Stimulated activated CD8-positive, alpha-beta memory T cell treated with anti-CD3 and anti-CD28 coated beads, Interleukin-4, amount 100 ng/mL, for 24 hours (primary cell): ENCODE measurements at places on chromosomes 3 and 15.

DNA sequence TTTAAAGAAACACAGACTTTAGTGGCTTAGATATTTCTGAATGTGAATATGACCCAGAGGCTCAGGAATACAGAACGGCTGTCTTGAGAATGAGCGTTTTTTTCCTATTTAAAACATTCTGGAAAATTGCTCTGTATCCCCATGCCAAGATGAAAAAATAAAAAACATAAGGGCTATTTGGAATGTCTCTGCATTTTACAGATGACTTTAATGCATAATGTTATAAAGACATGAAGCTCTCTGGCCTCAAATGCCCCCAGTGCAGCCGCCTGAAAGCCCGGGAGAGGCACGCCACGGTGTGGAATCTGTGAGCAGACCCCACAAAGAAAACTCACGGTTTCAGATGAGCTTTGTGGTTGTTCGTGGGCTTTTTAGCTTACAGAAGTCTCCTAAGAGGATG is 322.5 kb upstream of the ICE2 start:
- no peak for DNase-seq

DNA sequence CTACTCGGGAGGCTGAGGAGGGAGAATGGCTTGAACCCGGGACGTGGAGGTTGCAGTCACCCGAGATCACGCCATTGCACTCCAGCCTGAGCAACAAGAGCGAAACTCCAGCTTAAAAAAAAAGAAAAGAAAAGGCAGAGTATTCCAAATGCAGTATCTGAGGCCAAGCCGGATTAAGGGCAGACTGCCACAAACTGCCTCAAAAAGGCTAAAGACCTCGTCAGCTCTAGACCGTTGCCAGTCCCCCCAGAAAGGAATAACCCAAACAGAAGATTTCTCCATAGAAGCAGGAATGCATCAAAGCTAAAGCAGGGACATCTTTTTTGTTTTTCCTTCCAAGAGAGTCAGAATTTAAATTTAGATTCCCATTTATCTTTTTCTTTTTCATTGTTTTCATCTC is 72.9 kb downstream of the TM4SF4 start:
- DNase-seq, result no peak

DNA sequence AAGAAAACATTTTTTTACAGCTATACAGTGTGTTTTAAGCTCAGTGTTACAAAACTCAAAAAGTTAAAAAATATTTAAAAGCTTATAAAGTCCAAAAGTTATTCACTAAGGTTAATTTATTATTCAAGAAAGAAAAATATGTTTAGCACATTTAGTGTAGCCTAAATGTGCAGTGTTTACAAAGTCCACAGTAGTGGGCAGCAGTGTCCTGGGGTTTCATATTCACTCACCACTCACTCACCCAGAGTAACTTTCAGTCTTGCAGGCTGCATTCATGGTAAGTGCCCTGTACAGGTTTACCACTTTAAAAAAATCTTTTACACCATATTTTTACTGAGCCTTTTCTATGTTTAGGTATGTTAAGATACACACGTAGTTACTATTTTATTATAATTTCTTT is 300.2 kb upstream of the TRIM42 start:
- DNase-seq, result no peak

GRCh38 chr15:71768184-71768583 is 42.2 kb upstream of the NR2E3 start:
- no peak for DNase-seq

DNA sequence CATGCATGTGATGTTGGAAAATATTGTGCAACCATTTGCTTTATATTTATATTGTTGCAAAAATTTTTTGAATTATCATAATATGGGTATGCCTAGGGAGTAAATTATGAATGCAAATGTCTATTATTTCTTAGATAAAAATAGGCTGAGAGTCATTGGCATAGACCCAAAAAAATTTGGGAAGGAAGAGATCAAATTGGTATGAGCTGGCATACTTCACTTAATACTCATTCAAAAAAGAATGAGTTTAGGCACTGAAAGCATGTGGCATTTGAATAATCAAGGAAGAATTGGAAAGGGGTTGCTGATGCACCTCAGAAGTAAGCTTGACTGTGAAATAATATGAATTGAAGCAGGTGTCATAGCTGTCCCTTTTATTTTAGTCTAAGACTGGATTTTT is 764.0 kb upstream of the DPPA4 start:
- DNase-seq, result no peak

DNA sequence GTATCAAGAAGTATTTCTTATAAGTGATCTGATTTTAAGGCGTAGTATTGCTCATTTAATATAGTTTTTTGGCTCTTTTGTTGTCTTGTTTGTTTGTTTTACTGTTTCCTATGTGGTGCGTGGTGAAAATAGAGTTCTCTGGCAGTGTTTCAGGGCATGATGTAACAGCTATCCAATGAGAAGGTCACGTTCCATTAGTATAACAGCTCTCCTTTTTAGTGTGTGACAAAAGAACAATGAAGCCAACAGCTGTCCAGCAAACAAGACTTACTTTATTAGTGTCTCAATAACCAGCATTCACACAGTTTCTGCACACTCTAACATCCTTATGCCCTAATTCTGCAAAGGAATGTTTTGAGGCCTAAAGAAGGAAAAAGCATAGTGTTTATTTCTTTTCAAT is 127.9 kb downstream of the SLC25A26 start:
- no peak for DNase-seq

- no peak for DNase-seq
These were observed 53.1 kb upstream of the ADAMTS17 start for GRCh38 chr15:100394736-100395440.

DNA sequence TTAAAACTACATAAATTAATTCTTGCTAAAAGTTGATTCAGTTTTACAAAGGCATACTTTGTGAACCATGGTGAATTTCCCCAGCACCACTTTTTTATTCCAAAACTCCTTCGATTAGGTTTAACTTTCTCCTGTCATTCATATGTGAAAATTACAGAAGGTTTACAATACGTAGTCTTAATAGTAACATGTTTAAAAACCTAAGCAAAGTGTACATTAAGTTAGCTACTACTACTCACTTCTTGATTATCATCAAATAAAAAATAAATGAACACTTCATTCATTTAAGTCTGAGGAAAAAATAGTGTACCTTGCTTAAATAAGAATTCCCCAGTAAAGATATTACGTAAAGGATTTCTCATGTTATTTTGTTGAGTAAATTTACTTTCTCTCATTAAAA is 38.6 kb downstream of the DCUN1D1 start:
- DNase-seq, result no peak

DNA sequence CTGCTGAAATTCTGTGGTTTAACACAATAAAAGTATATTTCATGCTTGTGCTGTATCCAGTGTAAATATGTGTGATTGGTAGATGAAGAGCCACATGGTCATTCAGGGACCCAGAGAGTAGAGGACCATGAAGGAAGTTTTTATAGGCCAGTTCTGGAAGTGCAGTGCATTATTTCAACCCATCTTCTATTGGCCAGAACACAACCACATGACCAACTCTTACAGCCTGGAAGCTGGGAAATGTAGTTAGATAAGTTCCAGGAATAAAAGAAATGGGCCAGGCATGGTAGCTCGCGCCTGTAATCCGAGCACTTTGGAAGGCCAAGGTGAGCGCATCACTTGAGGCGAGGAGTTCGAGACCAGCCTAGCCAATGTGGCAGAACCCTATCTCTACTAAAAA is 21.4 kb upstream of the PRTG start:
- DNase-seq, result no peak

DNA sequence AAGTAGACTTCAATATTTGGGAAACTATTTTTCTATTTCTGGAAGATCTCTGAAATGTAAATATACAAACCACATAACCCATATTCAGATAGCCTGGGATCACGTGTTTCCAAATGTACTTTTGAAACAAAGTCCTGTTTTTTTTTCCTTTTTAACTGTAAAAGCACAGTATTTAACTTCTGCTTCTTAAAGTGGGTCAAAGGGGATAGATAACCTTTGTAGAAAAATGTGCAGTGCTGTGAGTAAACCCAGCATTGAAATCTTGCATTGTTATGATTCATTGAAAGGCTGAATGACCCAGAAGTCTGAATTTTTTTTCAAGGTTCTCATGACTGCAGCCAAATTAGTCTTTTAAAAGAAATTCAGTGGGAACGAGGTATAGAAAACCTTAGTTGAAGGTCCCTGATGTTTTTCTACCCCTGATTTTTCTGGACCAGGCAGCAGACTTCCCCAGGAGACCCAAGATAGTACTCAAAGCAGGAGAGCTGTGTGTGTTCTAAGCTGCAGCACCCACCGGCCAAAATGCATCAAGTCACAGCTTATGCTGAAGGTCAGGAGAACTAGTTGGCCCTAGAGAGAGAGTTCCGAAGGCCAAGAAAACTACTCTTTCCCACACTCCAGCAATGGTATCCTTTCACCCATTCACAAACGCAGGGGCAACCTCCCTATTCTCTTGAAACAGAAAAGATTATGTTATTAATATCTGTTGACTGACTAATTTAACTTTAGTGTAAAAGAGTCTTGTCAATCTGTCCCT is 43.6 kb upstream of the APH1B start:
- no peak for DNase-seq

DNA sequence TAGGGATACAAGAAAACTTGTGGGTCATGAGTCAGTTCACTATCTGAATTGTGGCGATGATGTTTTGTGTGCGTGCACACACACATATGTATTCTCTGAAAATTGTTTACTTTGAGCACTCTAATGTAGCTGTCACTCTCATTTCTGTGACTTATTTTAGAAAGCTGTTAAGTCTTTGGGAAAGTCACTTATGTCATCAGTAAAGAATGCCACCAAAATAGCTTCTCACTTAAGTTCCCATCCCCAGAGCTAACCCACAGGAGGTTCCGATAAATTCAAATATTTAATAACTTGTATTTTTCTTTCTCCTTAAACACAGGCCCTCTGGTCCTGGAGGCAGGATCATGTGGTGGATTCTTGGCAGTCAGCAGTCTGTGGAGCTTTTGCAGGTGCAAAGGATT is 138.3 kb downstream of the LRIG1 start:
- no peak for DNase-seq

- no peak for DNase-seq
These were observed 200.8 kb upstream of the C2CD4B start for GRCh38 chr15:62365795-62366442.

DNA sequence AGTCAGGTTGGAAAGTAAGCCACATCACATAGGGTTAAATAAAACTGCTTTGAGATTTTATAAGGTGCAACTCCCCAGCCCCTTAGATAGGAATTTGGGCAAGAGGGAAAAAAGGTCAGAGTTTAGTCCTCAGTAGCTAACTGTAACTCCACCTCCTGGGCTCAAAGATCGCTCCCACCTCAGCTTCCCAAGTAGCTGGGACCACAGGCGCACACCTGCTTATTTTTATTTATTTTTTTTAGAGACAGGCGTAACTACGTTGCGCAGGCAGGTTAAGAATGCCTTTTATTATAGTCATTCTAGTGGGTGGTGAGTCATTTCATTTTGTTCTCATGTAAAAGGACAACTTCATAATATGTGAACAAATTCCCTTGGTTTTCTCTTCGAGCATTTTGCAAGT is 14.7 kb downstream of the TM2D3 start:
- DNase-seq, result no peak

DNA sequence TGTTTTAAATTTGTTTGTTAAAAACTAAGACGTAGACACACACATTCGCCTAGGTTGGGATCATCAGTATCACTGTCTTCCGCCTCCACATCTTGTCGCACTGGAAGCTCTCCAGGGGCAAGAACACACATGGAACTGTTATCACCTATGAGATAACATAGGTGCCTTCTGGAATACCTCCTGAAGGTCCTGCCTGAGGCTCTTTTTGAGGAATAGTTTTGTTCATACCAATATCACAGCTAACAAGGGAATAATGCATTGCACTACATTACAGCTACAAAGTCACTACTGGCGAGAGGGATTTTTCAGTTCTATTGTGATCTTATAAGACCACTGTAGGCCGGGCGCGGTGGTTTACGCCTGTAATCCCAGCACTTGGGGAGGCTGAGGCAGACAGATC is 29.9 kb downstream of the ZWILCH start:
- no peak for DNase-seq

DNA sequence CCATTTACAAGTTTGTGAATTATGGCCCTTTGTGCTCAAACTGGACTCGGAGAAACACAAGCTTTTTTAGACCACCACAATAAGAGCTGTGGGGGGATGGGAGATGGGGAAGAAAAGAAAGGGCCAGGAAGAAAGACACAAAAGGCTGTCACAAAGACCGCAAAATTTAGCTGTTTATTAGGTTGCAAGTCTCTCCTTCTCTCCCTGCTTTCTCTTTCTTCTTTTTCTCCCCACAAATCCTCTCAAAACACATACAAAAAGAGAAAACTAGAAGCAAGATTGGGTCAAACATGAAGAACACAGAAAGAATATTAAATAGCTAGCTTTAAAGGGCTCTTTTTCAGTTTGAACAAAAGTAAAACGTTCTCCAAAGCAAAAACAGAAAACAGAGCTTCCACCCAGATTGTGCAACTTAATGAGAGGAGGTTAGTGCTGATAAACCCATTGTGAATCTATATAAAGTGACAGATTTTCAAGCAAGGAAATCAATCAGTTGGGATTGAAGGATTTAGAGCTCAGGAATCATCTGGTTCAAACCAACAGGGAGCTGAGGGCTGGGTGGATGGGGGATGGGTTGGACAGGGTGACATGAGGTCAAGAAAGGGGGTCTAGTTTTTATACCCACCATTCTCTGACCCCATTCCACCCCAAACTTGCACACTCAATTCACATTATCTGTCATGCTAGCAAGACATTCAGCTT is 87.3 kb downstream of the DHX30 start:
- DNase-seq, result no peak

- no peak for DNase-seq
These were observed 54.3 kb upstream of the AGTR1 start for GRCh38 chr3:148643389-148643840.

GRCh38 chr3:64266065-64266931 is 41.0 kb upstream of the PRICKLE2 start:
- no peak for DNase-seq

- DNase-seq, result no peak
These were observed 121.3 kb upstream of the ZNF717 start for GRCh38 chr3:75906555-75907112.
